AG08396 (cell line): ENCODE measurements at places on chromosomes 6 and 20.

- no peak for DNase-seq
Observed at GRCh38 chr6:22432060-22432459, 135.2 kb upstream of the PRL start.

GRCh38 chr20:2815242-2815900, 584 bp downstream of the C20orf141 start:
- DNase-seq: no peak

DNA sequence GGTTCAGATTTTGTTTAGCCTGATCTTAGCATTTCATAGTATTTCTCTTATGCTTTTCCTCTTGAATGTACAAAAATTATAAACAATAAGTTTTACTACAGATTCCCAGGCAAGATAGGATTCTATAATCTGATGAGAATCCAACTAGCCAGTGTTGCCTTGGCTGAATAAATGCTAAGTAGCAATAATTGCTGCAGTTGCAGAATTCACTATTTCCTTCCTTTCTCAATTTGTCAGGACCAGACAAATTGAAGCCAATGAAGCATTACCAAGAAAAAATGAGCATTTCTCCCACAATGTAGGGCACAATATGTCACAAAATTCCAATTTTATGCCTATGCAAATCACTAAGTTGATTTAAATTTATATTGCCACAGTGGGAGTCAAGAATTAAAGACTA, 260.2 kb downstream of the KIF16B start:
- no peak for DNase-seq

DNA sequence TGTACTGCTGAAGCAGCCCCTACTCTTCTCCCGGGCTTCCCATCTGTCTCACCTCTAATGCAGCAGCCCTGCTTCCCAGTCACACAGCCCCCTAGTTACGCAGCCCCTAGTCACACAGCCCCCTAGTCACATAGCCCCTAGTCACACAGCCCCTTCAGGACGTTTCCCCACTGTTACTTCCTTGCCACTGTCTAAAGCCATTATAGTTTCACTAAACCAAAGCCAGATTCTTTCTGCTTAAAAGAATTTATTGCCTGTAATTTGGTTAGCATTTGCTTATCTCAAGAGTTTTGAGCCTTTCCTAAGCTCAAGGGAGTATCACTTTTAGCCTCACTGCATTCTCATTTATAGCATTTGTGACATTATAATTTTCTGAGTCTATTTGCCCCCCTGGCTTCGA, 127.9 kb downstream of the LMBRD1 start:
- DNase-seq: no peak

- no peak for DNase-seq
Observed at GRCh38 chr6:129208415-129209034, 325.6 kb downstream of the LAMA2 start.

DNA sequence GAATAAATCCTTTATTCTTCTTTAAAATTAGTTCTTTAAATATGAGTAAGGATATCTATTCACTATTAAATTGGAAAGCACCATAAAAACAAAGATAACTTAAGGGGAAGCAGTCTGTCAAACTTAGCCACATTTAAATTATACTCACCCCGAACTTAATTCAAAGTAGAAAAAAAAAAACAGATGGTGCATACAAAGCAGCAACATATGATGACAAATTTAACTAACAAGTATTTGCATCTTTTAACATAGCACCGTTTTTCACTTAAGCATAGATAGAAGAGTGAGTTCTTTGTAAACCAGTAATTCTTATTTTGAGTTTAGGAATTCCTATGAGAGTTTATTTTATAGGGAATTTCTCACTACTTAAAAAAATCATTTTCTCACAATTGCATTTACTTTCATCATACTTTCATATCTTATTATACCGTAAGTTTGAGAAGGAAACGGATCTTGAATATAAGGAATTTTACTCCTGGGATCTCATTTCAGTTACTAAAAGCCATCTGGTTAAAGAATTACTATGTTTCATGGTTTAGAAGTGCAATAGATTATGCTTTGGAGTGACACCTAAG, 828.2 kb upstream of the MAP3K7 start:
- no peak for DNase-seq

DNA sequence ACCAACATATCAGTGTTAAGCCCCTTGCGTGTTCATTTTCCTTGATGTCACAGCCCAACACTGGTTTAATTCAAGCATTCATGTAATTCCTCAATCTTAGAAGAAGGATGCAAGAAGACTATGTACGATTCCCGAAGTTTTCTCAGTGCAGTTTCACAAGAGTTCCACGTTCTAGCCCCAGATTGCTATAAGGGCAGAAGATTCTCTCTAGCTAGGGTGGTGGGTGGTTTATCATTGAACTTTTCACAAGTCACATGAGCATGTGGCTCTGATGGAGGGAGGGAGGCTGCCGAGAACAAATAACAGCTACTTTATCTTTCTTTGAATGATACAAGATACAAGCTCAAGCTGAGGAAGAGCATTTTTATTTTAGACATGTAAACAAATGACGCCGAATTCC, 71.9 kb upstream of the NHSL1 start:
- DNase-seq: no peak

GRCh38 chr6:92710048-92710447, 709.3 kb downstream of the EPHA7 start:
- DNase-seq: no peak

DNA sequence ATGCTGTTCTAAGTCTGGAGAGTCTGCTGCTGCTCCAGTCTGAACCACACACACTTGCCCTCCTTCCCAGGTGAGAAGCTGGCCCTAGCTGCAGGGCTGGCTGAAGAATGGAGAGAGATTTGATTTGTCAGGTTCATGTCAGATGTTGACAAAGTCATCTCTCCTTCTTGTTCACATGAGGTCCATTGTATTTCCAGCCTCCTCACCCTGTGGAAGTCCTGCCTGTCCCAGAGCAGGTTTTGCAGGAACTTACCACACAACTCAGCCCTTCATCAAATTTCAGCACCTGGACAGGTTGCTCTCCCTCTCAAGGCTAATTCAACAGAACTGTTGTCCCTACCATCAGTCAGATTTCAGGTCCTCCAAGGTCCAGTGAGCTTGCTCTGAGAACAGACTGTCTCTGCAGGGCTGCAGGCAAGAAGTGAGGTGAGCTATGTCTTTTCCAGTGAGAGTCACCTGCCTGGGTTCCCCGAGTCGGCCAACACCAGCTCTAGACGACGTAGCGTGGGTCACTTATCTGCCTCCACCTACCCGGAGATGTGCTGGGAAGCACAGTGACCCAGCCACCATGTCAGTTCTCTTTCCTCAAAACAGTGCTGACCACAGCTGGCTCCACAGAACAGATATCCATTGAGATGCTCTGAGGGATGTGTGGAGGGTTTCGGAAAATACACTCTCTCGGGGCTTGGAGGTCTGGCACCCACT, 58.0 kb upstream of the CD93 start:
- no peak for DNase-seq

DNA sequence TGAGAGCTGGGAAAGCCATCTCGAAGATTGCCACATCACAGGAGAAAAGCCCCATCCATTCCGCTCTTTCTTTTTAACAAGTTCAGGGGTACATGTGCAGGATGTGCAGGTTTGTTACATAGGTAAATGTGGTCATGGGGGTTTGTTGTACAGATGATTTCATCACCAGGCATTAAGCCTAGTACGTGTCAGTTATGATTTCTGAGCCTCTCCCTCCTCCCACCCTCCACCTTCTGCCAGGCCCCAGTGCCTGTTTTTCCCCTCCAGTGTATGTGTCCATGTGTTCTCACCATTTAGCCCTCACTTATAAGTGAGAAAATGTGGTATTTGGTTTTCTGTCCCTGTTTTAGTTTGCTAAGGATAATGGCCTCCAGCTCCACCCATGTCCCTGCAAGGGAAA, 566.5 kb upstream of the AGPAT4 start:
- DNase-seq: no peak

DNA sequence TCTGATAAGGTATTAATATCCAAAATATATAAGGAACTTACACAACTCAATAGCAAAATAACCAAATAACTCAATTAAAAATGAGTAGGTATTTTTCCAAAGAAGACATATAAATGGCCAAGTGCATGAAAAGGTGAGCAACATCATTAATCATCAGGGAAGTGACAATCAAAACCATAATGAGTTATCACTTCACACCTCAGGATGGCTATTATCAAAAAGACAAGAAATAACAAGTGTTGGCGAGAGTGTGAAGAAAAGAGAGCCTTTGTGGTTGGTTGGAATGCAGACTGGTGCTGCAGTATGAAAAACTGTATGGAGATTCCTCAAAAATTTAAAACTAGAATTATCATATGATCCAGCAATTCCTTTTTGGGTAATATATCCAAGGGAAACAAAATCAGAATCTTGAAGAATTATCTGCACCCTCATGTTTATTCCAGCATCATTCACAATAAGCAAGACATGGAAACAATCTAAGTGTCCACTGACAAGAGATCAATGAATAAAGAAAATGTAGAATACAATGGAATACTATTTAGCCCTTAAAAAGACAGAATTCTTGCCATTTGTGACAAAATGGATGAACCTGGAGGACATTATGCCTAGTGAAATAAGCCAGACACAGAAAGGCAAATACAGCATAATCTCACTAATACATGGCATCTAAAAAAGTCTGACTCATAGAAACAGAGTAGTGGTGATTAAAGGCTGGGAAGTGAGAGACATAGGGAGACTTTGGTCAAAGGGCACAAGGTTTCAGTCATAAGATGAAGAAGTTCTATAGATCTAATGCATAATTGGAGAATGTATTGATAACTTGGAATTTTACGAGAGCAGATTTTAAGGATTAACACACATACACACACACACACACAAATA, 175.6 kb downstream of the FOXA2 start:
- DNase-seq: no peak

- no peak for DNase-seq
Observed at GRCh38 chr20:34632870-34633452, 43.9 kb downstream of the PIGU start.

DNA sequence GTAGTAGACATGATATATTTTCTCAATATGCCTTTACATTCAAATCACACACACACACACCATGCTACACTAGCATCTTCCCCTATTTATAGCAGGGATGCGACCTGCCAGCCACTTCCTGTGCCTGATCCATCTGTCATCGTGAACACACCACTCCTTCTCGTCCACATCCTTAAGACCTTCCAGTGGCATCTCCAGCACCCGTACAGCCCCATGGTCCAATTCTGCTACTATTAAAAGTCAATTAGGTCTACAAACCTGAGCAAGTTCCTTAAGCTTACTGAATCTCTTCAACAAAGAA, 54.5 kb downstream of the KIF16B start:
- DNase-seq: no peak

DNA sequence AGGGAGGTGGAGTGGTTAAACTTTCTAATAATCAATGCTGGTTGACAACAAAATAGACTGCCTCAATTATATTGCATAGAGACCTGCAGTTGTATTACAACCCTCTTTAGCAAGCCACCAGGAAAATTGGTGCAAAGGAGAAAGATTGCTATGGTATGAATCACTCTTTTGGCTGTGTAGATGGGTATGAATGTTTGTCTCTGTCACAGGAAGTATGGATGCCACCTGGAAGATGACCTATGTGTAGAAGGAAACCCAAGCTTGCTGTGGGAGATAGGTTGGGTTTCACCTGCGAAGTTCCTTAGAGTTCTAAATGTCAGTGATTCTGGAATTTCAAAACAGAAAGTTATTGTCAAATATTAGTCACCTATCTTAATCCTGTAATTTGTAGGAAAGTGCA, 134.6 kb downstream of the SOBP start:
- DNase-seq: no peak

DNA sequence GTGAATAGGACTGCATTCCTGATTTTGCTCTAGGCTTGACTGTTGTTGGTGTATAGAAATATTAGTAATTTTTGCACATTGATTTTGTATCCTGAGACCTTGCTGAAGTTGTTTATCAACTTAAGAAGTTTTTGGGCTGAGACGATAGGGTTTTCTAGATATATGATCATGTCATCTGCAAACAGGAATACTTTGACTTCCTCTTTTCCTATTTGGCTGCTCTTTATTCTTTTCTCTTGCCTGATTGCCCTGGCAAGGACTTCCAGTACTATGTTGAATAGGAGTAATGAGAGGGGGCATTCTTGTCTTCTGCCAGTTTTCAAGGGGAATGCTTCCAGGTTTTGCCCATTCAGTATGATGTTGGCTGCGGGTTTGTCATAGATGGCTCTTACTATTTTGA, 13.4 kb downstream of the HLA-DOB start:
- no peak for DNase-seq

GRCh38 chr6:111427341-111428116, 55.5 kb downstream of the REV3L start:
- peak; percentile 68 for DNase-seq

DNA sequence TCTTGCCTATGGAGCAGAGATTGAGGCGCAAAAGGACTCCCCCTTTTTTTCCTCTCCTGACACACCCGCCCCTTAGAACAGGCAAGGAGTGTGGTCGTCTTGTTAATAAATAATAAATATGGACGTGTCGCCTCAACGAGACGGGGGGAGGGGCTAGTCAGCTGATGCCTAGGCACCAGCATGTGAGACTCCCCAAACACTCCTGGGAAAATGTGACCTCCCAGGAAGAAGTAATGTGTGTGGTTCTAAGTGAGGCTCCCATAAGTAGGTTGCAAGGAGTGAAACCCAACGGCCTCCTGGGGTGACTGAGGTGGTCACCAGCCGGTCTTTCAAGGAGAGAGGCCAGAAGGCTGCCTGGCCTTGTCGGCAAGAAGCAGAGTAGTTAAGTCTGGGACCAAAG, 1.1 kb upstream of the FAXC start:
- DNase-seq: no peak

DNA sequence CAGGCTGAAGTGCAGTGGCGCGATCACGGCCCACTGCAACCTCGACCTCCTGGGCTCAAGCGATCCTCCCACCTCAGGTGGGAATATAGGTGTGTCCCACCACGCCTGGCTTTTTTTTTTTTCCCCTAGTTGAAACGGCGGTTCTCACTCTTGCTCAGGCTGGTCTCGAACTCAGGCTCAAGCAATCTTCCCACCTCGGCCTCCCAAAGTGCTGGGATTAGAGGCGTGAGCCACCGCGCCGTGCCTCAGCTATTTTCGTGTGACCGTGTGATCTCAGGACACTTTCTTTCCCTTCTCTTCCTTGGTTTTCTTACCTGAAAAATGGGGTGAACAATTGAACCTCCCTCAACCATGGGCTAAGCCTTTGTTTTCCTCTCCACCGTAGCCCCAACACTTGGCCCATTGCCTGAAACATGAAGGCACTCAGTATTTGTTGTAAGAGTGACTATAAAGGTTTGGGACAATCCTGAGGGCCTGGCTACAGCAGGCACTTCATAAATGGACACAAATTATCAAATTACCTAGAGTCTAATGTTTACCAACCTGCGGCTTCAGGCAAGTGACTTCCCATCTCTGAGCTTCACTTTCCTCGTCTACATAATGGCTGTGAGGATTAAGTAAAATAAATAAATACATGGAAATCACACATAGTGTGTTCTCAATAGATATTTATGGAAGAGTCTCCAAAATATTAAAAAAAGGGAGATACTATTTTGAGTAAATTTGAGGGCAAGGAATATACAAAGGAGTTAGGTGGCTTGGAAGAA, 31.4 kb upstream of the ID1 start:
- no peak for DNase-seq
